T-helper 22 cell (primary cell): ENCODE measurements at places on chromosomes 7 and 10.

DNA sequence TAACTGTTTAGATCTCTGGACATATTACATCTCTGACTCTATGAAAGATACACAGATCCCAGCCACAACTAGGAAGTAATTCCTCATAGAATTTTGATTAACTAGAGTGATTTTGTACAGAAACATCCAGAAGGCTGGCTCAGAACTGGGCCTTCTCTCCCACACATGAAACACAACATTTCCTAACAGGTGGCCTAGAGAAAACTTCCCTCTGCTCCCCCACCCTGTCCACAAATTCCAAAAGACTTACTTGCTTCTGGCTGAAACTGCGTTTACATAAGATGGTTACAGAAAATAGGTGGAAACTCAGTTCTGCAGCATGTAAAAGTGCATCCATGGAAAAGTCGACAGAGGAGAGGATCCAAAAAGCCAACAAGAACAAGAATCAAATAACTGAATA lies 132.9 kb downstream of the FZD1 start:
- DNase-seq = no peak

DNA sequence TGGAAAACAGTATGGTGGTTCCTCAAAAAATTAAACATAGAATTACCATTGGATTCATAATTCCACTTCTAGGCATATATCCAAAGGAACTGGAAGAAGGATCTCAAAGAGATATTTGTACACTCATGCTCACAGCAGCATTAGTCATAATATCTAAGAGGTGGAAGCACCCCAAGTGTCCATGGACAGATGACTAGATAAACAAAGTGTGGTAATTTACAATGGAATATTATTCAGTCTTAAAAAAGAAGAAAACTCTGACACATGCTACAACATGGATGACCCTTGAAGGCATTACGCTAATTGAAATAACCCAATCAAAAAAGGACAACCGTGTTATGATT lies 594.2 kb downstream of the KCNMA1 start:
- DNase-seq = no peak

DNA sequence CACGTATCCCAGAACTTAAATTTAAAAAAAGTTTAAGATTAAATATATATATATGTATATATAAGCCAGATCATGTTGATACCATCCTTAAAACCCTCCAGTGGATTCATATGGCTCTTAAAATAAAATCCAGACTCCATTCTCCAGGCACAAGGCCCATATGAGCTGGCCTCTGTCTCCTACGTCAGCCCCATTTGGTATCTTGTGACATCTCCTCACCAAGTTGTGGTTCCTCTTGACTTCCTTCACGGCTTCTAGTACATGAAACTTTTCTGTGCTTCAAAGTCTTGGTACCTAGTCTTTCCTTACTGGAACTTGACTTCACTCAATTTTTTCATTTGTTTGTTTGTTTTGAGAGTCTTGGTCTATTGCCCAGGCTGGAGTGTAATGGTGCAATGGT lies 61.3 kb downstream of the PRLHR start:
- no peak for DNase-seq

GRCh38 chr7:126489874-126490273 lies 762.9 kb downstream of the GRM8 start:
- DNase-seq = no peak

DNA sequence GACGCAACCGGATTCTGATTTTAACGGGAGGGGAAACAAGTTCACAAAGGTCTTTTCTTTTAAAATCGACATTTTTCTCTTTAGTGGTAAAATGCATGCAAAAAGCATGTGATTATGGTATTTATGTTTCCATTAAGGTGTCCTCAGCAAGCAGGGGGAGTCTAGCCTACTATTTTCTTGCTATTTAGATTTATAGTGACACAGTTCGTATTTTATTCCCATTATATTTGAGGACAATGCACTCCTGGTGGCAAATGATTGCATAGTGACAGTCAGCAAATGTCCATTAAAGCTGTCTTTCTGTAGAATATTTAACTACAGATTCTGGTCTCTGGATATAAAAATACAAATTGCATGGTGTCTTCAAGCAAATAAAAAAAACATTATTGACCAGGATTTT lies 554.2 kb downstream of the PARD3 start:
- no peak for DNase-seq

DNA sequence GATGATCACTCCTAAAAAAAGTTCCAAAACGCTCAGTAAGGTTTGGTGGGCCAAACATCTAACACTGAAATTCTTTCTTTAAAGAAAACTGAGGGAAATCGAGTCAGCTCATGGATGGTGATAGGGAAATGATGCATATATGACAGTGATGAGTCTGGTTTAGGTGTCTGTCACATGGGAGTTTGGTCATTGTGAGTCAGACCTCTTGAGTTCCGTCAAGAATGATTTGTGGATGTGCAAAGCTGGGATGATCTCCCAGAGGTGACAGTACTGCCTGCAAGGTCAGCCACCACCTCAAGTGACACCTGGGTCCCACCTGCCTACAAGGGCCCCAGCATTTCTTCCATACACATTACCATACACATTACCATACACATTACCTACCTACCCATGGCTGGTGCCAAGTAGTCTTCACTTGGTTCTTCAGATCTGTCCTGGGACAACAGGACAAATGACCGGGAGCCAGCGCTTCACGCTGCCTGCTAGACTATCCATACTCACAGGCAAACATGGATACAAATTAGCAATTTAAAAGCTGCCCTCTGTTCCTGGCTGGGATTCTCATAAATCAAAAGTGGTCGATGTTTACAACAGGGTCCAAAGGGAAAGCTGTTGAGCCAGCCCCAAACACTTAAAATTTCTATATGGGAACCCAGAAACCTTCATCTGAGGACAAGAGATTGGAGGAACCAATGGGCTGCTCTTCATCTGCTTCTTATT lies 128.4 kb downstream of the ADAM12 start:
- DNase-seq = no peak

DNA sequence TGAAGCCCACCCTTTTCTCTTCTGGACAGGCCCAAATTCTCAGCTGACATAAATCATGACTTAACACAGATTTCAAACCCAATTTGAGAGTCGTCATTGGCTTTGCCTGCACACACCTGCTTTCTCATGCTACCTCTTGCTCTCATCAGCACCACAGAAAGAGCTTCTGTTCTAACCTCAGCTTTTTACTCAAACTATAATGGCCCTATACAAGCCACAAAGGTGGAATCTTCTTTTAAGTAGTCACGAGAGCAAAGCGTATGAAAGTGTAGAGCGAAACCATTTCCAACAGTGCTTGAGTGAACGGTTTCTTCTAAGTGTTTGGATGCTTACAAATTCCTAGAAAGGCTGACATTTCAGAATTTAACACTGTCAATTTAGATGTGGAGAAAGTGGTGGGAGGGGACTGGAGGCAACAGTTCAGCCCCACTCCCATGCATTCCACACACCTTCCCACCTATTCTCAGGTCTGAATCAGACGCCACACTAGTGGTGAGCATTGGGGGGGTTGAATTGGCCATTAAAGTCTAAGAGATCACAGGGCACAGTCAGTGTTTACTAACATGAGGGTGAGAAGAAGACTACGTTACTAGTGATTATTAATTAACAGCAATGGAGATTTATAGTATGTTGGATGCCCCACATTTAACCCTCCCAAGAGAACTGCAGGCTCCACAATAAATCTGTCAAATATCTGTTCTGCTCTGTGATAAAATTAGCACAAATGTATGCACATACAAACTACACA lies 114.0 kb downstream of the PRKCQ start:
- no peak for DNase-seq

GRCh38 chr10:90399782-90400181 lies 458.1 kb downstream of the HTR7 start:
- DNase-seq = no peak

DNA sequence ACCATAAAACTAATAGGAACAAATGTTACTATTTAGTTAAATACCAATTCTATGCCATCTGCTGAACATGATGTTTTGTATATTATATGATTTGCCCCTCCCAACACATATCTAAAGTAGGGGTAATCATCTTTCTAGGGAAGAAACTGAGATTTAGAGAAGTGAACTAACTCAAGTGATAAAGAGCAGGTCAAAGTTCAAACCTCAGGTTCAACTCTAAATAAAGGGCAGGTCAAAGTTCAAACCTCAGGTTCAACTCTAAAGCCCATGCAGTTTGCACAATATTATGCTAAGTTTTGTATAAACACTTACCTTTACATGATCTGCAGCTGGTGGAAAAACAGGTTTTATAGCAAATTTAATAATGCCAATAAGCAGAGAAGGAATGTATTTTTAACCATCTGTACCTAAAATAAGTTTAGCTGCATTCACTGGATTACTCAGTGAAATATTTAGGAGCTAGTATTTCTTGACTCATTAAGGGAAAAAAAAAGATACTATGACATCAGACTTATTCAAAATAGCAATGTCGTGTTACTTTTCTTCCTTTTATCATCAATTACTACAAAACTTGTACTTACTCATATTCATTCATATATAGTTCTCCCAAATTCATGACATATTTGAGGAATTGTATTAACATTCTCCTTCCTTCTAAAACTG lies 1194.3 kb upstream of the CELF2 start:
- DNase-seq = no peak

DNA sequence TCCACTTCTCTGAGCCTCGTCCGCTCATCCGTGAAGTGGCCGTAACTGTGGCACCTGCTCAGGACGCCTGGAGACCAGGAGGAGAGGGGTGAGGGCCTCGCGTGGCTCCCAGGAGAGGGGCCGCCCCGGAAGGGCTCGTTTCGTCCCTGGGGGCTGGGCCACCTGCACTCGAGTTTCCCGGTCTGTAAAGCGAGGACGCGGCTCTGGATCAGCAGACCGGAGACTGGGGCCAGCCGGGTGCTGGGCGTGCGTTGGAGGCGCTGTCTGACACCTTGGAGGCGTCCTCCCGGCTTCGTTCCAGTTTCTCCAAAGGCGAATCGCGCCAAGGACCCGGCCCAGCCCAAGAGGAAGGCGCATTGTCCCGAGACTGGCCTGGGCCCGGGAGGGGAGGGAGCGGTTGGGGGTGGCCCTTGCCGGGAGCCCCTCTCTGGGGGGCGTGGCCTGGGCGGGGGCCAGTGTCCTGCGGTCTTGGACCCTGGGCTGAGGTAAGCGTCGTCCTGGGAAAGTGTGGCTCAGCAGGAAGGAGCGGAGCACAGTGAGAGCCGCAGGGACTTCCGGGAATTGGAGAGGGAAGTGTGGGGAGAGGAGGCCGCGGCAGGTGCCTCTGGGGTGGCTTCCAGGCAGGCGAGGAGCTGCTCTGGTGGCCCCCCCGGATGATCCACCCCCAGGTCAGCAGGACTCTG lies 89.6 kb downstream of the FOXL3 start:
- DNase-seq = no peak

DNA sequence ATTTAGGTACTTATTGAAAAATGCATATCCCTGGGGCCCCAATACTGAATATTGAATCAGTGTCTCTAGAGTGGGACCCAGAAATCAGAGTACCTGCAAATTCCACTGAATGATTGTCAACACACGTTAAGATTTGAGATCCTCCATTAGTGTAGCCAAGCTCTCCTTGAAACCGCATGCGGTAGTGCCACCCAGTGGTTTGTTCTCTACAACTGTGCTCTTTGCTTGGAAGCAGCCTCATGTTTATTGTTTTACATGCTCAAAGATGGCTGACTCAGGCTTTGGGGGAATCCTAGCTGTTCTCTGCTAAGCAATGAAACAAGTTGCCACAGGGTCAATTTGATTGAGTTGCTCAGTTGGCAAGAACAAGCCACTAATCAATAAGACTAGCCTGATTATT lies 340.2 kb upstream of the CELF2 start:
- no peak for DNase-seq

GRCh38 chr10:50527442-50528043 lies 96.2 kb downstream of the SGMS1 start:
- DNase-seq = no peak

DNA sequence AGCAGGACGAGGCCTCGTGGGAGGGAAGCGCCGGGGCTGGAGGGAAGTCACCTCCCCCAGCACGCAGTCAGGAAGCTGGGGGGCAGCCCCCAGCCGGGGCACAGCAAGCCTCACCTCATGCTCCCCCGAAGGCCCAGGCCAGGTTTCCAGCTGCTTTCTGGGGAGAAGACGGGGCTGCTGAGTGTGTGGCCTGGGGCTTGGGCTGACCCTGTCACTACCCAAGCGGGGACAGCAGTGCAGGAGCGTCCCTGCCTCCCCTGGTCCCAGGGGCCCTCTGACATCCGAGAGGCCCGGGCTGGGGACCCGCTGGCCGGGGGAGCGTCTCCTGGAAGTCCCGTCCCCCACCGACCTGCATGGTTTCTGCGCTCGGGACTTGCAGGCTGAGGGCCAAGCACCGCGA lies 19.7 kb upstream of the NKX6-2 start:
- no peak for DNase-seq

DNA sequence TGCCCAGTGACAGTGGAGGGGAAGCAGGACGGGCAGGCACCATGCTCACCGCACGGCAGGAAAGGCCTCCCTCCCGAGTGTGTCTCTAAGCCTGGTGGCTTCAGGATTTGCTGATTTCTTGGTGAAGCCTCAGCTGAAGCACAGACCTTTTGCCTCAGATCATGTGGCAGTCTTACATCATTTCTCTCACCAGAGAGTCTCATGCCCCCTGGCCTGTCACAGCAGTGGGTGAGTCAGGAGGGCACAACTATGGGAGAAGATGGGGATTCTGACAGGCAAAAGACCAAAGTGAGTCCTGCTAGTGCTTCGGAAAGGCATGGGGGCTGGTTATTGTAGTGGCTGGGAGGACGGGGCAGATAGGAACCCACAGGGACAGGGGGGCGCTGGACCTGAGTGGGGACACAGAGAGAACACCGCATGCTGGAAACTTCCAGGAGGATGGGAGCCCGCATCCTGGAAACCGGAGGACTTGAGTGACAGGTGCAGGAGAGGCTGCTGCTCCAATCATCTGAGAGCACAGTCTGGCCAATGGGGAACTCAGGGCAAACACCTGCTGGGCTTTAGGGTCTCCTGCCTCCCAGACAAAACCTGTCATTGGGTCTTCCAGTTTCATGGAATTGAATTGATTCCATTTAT lies 166.8 kb downstream of the ADARB2 start:
- no peak for DNase-seq

DNA sequence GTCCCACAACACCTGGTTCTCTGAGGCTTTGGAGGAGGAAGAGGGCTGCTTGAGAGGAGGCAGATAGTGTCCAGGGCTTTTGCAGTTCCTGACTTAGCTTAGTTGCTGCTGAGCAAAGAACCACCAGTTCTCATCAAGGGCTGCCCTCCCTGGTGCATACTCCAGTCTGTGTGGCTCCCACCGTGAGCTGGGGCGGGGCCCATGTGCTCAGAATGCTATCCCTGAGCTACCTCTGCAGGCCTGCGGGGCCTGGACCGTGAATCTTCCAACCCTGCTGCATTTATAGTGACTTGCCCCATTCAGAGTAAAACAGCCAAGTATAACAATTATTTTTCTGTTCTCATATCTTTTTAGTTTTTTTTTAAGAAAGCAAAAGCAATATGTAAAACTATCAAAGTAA lies 49.2 kb downstream of the TACR2 start:
- DNase-seq = no peak

- no peak for DNase-seq
These were observed 66.3 kb upstream of the SLC25A13 start for GRCh38 chr7:96388166-96388565.
